Breast epithelium (tissue), 4 donors: ENCODE measurements at places on chromosomes 7 and 10. TPM values are rescaled to one million over a fixed set of nuclear protein-coding genes. Genes with fewer than 3 reads are reported as not detected.

DNA sequence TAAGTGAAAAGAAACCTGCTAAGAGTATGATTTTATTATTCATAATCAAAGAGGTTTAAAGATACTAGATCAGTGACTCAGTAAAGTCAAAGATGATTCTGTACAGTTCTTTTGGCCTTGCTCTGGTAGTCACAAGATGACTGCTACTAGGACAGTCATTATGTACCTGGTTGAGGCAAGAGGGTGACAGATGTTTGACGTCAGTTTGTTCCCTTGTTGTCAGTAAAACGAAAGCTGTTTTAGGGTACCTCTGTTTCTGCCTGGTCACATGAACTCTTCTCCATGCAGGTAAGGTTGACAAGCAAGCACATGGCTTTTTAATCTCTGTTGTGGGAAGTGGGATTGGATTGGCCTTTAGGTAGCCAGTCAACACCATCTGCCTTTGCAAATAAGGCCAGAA, 308.0 kb downstream of the EXOC4 start:
- no peaks in the 10 kb centered on the region for H3K27me3 ChIP-seq
- no peak overlapping the region for H3K27ac ChIP-seq
- no peaks in the 10 kb centered on the region for H3K36me3 ChIP-seq
- H3K4me3 ChIP-seq, result no peak overlapping the region

Gene TEX47
- total RNA-seq, result not detected

GRCh38 chr10:102170602-102171001, 18.4 kb downstream of the NOLC1 start:
- no peaks in the 10 kb centered on the region for H3K4me1 ChIP-seq
- H3K27ac ChIP-seq, result no peak overlapping the region
- no peak overlapping the region for H3K4me3 ChIP-seq
- no peak for DNase-seq
- H3K27me3 ChIP-seq, result no peaks in the 10 kb centered on the region
- H3K36me3 ChIP-seq, result no peaks in the 10 kb centered on the region

DNA sequence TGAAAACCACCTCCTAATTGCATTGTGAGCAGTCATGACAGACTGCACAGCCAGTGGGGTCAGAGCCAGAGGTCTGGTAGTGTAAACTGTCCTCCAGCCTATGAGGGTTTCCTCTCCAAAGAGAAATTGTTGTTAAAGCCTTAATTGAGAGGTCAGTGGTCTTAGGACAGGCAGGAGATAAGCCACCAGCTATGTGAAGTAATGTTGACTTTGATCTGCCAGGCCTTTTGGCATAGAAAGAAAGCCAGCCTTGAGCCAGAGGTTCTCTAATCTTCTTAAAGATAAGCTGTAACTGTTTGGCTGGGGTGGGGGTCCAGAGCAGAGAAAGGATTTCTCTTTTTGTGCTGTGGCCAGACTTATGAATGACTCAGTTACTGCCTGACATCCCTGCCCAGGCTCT, 248.4 kb downstream of the WDR11 start:
- H3K27ac ChIP-seq, result no peak overlapping the region
- no peak for DNase-seq
- H3K4me1 ChIP-seq, result no peaks in the 10 kb centered on the region
- H3K4me3 ChIP-seq, result no peak overlapping the region
- no peaks in the 10 kb centered on the region for H3K36me3 ChIP-seq
- no peaks in the 10 kb centered on the region for H3K27me3 ChIP-seq

Gene FAM200A
- total RNA-seq, result 2.6 TPM

DNA sequence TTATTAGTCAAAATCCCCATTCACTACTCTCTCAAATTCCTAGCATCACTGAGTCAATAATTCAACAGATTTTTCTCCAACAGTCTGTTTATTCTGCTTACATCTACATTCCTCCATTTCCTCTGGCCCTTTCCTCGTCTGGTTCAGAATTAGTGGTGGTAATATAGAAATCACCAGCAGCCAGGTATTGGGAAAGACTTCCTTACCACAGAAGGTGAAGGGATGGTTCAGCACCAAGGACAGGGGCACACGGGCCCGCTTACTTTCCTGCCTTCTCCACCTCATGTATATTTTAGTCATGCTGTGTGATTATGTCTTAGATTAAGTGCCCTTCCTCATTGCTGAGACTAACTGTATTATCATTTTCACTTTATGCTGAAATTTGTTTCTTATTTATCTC, 70.4 kb upstream of the APBB1IP start:
- DNase-seq, result no peak
- H3K27me3 ChIP-seq, result no peaks in the 10 kb centered on the region
- H3K4me3 ChIP-seq, result no peak overlapping the region
- H3K36me3 ChIP-seq, result no peaks in the 10 kb centered on the region

DNA sequence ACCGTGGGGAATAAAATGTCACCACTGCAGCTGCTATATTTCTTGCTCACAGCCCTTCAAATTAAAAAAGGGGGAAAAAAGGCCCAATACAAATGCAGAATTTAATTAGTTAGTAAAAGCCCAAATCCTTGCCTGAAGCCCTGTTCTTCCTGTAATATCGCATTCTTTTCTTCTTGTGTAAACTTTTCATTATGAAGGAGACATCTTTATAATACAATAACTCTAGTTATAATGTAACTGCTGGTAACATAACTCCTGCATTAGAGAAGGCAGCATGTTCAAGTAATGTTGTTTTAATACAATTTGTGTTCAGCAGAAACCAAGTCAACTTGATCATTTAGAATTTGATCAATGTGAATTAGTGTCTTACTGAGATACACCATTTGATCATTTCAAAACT, 250.9 kb downstream of the CHCHD3 start:
- no peaks in the 10 kb centered on the region for H3K27me3 ChIP-seq
- no peak for DNase-seq
- no peaks in the 10 kb centered on the region for H3K36me3 ChIP-seq
- no peak overlapping the region for H3K4me3 ChIP-seq
- no peak overlapping the region for H3K27ac ChIP-seq

Gene CDHR1
- 0.66 TPM for total RNA-seq
